ENCODE measurements at places on chromosomes 2 and 18.

DNA sequence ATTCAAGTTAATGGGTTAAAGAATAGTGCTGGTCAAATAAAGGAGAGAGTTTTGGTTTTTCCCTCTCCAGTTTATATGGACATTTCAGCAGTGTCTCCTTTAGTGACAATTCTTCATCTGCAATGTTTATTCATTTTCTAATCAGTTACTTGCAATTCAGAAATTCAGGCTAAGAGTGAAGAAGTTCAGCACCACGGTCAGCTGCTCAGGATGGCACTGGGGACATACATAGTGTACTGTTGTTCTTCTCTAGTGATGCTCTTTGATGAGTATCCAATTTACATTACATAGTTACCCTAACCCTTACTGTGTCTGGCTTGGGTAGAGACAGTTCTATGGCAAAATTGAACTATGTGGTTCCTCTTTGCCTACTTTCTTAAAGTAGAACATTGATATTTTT is 412.7 kb downstream of the CNTNAP5 start:
- DNase-seq = peak; percentile 13

DNA sequence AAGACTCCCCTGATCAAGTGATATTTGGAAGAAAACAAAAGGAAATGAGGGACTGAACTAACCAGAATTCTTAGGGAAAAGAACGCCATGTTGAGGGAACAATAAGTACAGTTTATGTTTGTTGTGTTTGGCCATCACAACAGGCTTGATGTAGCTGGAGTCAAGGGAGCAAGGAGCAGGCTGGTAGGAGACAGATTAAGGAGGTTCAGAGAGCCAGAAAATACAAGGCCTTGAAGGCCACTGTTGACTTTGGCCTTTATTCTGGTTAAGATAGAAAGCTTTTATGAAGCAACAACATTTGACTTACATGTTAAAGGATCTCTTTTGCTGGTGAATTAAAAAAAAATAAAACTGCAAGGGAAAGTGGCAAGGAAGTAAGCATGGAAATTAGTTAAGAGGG is 754.1 kb upstream of the SLC8A1 start:
- DNase-seq = no peak

GRCh38 chr2:132255714-132256113 is 94.0 kb upstream of the ANKRD30BL start:
- DNase-seq = no peak

DNA sequence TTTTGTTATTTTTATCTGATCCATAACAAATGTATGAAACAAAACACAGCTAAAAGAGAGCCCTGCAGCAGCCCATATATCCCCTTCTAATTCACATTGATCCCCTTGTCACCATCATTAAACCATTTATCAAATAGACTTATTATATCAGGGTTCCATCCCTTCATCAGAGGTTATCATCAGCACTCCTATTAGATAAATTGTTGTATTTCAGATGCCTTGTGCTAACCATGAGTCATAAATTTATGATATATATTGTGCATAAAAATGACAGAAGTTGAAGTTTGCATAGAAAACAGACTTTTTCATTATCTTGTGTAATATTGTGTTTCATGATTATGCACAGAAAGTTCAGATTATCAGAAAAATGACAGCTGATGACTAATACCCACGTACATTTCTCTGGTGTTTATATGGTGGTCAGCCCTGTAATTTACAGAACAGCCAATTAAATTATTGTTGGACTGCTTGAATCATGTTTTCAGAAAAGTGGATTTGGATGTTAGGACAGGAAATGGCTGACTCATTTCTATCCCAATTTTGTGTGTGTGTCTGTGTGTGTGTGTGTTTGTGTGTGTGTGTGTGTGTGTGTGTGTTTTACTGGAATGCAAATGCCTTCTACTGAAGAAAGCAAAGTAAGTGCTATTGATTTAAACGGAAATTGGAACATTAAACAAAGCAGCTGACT is 80.9 kb downstream of the PPP1R1C start:
- DNase-seq = no peak

DNA sequence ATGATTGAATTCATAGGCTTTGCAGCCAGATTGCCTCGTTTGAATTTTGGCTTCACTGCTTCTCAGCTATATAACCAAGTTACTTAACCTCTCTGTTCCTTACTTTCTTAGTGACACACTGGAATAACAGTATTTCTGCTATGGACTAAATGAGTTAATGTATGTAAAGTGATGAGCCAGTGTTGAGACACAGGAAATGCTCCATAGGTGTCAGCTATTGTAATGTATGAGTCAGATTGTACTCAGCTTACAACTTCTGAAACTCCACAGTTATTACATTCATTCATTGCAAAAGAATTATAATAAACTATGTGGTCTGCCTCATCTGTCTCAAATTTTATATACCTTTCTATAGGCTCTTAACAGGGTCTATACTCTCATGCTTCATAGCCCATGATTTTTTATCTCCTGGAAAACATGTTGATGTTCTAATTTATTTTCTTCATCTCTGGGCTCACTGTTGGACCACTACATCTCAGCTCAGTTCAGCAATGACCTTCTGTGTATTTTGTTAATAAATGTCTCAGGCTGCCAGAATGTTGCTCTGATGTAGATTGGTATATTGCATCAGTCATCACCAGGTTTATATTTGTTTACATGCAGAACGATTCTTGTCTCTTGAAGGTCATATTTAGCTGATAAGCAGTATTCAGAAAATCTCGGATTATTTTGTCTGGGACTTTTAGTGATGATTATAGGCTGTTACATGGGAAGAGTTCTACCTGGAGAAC is 76.2 kb downstream of the MAP3K20 start:
- DNase-seq = no peak

Data from progenitor cell of endocrine pancreas (in vitro differentiated cells).